ENCODE measurements at places on chromosomes 16 and 17.

DNA sequence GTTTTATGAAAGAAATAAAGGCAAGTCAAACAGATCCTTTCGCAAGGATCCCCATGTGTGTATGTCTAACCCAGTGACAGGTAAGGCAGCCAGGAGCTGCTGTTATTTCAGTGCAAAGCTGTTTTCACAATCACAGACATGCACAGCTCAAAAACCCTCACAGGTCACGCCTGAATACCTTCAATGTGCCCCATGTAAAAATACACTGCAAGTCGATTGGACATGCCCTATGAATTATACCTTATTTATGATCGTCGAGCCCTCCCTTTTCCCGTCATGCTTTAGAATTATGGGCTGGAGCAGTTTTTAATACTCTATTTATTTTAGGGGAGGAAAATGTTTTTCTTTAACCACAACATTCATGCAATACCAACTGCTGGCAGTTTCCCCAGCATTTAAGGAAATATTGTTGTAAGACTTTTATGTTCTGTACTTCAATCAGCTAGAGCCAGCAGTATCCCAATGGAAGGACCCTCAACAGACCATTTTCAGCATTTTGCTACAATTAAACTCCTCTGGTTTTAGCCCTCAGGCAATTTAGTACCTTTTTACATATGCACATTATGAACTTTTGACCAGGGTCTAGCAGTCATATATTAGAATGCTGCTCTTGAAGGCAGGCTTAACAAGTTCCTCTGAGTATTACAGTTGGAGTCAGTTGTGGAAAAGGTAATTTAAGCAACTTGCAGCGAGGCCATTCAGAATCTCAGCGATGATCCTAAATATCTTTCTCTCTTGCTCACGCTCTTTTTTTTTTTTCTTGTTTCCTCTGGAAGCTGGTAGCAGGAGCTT lies 362.2 kb downstream of the WWOX start:
- DNase-seq = no peak

GRCh38 chr16:87956098-87956364 lies 4.8 kb downstream of the BANP start:
- no peak for DNase-seq

GRCh38 chr16:77869997-77870813 lies 81.8 kb downstream of the VAT1L start:
- no peak for DNase-seq

GRCh38 chr17:55735731-55736405 lies 13.2 kb upstream of the TMEM100 start:
- no peak for DNase-seq

DNA sequence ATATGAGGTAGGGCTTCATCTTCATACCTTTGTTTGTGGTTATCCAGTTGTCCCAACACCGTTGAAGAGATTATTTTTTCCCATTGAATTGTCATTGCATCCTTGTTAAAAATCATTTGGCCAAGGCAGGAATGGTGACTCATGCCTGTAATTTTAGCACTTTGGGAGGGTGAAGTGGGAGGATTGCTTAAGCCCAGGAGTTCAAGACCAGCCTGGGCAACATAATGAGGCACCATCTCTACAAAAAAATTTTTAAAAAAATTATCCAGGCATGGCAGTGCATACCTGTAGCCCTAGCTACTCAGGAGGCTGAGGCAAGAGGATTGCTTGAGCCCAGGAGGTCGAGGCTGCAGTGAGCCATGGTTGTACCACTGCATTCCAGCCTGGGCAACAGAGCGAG lies 223.9 kb downstream of the TANC2 start:
- DNase-seq = no peak
